ENCODE measurements at places on chromosomes 7 and 10.
A peak's percentile ranks its signal among the peaks of the same experiment; 100 is the strongest.

DNA sequence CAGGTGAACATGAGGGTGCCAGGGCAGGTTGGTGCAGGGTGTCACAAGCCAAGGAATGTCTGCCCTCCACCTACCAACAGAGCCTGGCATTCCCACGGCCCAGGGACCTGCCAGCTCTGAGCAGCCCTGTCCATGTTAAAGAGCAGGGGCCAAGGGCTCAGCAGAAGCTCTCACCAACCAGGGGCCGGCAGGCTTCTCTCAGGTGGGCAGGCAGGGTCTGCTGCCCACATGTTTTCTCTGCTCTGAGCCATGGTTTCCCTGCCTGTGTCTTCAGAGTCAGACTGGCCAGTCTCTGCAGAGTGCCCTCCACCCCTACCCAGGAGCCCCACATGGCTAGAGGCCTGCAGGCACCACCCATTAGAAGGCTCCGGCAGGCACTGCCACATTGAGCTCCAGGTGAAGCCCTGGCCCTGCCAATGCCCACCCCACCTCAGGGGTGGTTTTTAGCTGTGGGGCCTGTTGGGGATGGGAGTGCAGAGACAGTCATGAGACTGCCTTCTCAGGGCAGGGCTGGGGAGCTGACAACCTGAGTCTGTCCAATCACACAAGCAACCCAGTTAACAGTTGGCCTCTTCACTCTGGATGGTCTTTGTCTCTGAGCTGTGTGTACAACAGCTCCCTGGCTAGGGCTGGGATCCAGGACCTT, 135.9 kb downstream of the ARHGAP22 start:
- DNase-seq = peak; percentile 5

GRCh38 chr10:78549140-78549935, 515.7 kb downstream of the RPS24 start:
- DNase-seq = no peak

DNA sequence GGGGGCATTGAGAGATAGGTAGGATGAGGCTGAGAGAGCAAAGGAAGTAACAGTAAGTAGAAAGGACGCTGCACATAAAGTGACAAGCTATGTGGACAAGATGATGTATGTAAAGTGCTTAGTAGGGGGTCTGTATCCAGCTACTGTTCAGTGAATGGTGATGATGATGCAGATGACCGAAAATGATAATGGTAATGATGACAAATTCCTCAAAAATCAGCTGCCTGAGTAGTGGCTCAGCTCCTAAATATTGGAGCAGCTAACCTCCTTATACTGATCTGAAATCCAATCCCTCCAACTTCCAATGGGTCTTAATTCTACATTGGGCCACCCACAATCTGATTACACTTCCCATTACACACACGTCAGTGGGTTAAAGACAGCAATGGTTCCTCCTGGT, 27.1 kb upstream of the KCNMA1 start:
- no peak for DNase-seq

GRCh38 chr7:108442039-108442568, 14.1 kb downstream of the NRCAM start:
- DNase-seq = peak; percentile 38

GRCh38 chr7:117673839-117674238, 194.0 kb downstream of the CFTR start:
- no peak for DNase-seq

- DNase-seq = no peak
These were observed 118.7 kb upstream of the LAMB4 start for GRCh38 chr7:108248821-108249220.

- no peak for DNase-seq
These were observed 5.4 kb downstream of the ADAMTS14 start for GRCh38 chr10:70677620-70678249.

GRCh38 chr7:115676080-115676479, 354.5 kb downstream of the TFEC start:
- DNase-seq = no peak

- no peak for DNase-seq
These were observed 71.0 kb downstream of the PAXIP1 start for GRCh38 chr7:154931906-154932305.

DNA sequence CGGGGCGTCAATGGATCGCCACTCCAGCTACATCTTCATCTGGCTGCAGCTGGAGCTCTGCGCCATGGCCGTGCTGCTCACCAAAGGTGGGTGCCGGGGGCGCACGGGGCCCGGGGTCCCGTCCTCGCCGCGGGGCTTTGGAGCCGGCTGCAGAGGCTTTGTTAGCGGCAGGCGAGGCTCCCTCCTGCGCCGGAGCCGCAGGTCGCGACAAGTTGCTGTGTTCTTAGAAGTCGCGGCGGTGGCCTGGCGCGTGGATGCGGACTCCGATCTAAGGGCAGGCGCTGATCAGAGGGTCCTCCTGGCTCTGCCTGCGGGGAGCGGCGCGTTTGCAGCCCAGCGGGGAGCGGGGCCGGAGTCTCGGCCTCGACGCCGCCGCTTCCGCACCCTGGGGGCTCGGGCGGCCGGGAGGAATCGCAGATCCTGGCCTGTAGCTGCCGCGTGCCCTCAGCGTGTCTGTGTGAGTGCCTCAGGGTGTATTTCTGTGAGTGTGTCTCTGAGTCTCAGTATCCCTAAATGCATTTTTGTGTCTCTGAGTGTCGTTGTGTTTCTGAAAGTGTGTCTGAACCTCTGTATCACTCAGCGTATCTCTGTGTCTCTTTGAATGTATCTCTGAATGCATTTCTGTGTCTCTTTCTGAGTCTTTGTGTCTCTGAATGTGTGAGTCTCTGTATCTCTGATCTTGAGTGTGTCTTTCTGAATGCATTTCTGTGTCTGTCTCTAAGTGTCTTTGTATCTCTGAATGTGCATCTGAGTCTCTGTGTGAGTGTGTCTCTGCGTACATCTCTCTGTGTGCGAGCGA, 766 bp downstream of the BAMBI start:
- peak; percentile 37 for DNase-seq

GRCh38 chr7:134016223-134016941, 110.8 kb upstream of the LRGUK start:
- no peak for DNase-seq

DNA sequence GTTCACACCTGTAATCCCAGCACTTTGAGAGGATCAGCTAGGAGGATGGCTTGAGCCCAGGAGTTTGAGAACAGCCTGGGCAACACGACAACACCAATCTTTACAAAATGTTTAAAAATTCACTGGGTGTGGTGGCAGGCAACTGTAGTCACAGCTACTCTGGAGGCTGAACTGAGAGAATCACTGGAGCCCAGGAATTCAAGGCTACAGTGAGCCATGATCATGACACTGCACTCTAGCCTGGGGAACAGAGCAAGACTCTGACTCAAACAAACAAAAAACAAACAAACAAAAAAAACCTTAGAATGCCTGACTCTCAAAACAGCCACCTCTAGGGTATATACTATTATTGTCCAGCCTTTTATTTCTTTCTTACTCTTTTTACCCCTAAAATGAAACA, 56.5 kb upstream of the PAPSS2 start:
- no peak for DNase-seq

GRCh38 chr7:157485361-157485831, 148.6 kb downstream of the DNAJB6 start:
- DNase-seq = no peak

DNA sequence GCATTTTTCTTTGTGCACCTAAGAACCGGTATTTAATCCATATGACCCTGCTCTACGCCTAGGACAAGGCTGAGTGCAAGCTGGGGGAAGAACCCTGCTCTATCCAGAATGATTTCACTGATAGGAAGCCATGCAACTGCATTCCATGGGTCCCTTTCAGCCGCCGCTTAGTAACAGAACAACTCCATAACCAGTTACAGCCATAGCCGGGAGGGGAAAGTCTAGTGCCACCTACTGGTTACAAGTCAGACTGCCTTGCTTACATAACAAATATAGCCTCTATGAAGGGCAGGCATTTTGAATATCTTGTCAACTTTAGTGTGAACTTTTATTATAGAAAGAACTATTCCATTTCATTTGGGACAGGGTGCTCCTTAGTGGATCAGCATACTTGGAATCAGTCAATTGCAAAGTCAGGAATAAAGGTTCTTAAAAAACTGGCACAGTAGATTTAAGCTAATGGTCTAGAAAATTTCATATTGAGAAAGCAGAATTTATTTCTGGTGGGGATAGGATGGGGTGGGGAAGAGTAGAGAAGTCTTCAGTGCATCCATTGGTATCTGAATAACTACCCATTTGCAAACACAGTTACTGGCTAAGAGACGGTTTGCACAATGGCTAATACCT, 521.7 kb downstream of the ADRA2A start:
- DNase-seq = peak; percentile 35

DNA sequence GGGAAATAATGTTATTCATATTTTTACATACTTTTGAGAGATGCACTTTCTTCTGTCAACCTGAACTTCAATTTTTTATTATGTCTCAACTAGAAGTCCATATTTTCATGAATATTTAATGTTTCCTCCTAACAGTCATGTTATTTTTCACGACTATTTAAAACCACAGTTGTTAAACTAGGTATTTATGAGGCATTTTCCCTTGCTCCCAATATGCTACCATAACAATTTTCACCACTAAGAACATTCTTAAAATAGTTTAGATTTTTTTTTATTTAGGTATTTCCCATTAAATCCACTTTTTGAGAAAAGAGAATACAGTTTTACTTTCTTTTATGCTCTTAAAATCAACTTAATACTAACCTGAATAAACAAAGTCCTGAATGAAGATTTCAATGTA, 89.4 kb downstream of the JAZF1 start:
- no peak for DNase-seq

DNA sequence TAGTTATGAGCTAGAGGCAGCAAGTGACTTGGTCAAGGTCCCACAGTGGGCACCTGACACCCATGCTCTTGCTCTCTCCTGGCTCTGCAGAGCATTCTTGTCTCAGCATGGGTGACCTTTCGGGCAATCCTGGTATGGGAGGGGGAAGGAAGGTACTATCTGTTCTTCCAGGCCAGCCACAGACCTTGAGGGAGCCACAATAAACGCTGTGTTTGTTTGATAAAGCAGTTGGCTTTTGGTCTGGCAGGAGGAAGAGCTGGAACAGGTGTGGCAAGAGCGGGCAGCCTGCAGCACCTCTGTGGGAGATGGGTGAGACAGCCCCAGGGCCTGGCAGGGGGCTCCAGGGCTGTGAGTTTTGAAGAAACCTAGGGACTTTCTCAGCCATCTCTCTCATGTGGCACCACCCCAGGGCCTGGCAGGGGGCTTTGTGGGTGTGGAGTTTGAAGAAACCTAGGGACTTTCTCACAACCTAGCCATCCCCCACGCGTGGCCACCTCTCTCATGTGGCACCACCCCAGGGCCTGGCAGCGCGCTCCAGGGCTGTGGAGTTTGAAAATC, 11.4 kb downstream of the CLDN3 start:
- DNase-seq = no peak

DNA sequence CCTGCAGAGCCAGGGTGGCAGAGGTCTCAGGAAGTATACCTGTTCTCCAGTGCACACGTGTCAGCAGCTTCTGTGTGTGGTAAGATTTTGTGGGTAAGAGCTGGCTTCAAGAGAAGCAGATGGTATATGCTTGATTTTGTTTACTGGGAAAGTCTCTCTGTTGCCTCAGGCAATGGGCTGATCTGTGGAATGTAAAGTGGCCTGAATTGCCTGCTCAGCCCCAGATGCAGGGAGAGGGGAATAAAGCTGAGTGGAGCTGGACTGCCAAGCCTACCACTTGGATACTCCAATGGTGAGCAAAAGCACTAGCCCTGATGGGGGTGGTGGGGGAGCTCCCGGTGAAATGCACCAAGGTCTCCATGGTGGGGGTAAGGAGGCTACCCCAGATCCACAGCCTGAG, 156.1 kb downstream of the WDR11 start:
- no peak for DNase-seq

GRCh38 chr10:131055437-131055836, 256.1 kb downstream of the TCERG1L start:
- DNase-seq = no peak

DNA sequence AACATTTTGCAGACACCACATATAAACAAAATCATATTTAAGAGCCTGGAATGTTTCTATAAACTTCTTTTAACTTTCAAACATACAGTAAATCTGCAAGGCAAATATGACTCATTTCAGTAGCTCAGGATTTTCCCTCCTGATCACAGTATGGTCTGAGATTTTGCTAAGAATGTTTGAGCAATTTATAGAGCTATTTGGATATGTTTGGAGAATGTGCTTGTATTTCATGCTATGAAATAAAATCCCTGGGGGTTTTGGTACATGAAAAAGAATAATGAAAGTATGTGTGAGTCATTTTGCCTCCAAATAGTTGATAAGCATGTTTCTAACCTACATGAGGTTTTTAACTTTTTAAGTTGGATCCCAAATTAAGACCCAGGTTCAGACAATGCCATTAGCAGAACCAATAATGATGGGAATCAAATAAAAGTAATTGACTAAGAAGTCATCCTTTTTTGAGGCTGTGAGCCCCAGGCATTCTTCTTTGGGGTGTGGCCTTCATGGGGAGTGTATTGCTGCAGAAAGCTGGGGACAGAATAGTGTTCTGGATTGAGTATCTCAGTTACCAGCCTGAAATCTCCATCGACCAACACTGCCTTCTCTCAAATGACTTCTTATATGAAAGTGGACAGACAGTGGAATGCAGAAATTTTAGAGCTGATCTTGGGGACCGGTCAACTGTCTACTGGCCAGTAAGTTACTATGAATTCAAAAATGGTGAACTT, 66.1 kb upstream of the AGBL3 start:
- no peak for DNase-seq

- no peak for DNase-seq
These were observed 89.0 kb downstream of the CH25H start for GRCh38 chr10:89118091-89118490.

- DNase-seq = no peak
These were observed 55.3 kb upstream of the ADO start for GRCh38 chr10:62749093-62749683.

DNA sequence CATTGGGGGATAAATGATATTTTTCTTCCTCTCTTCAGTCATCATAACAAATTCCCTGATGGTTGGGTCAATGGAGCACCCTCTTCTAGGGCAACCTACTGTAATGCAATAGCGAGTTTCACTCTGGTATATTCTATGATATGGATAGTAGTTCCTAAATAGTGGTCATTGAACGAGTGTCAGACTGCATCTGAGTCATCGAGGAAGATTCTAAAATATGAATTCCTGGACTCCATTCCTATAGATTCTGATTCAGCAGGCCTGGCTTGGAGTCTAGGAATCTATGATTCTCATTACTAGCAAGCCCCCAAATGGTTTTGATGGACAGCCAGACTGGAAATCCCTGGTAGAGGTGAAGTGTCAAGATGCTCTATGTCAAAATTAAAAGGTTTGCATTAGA, 254.5 kb downstream of the BUB3 start:
- DNase-seq = no peak

GRCh38 chr10:6474871-6475270, 105.2 kb downstream of the PRKCQ start:
- DNase-seq = no peak

- DNase-seq = no peak
These were observed 563.0 kb upstream of the SEMA3D start for GRCh38 chr7:85749696-85750453.

- no peak for DNase-seq
These were observed 34.8 kb downstream of the SGCE start for GRCh38 chr7:94621120-94621519.

Data from stimulated activated naive CD8-positive, alpha-beta T cell treated with anti-CD3 and anti-CD28 coated beads, Interleukin-15, amount 100 ng/mL, for 72 hours (primary cell).